GM12891 (cell line): ENCODE measurements at places on chromosomes 1 and 21.

DNA sequence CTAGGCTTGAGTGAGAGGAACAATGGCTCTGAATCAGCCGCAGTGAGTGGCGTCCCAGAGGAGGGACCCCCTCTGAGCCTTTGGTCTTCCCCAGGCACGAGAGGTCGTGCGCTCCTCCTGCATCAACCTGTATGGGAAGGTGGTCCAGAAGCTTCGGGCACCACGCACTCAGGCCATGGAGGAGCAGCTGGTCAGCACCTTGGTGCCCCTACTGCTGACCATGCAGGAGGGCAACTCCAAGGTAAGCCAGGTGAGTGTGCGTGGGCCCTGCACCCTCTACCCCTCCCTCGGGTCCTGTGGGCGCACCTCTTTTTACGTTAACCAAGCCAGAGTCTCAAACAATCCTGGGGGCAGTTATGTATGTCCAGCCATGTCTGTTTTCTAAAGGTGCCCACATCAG is 13.7 kb upstream of the TTC4 start:
- DNase-seq, result no peak

GRCh38 chr1:197268012-197268411 is at the start of gene CRB1:
Gene CRB1 (plus strand): TSS chr1:197268252. CDS start chr1:197268413, 161 bp downstream.
- DNase-seq, result no peak

GRCh38 chr1:153072806-153073726 is 1.7 kb upstream of the SPRR2B start:
- DNase-seq, result no peak

- no peak for DNase-seq
These were observed 21.6 kb upstream of the PLEKHM2 start for GRCh38 chr1:15662477-15662876.

- no peak for DNase-seq
These were observed 48.6 kb downstream of the GNG12 start for GRCh38 chr1:67784545-67785186.

- no peak for DNase-seq
These were observed 55.3 kb downstream of the SEC16B start for GRCh38 chr1:177914603-177915002.

GRCh38 chr1:91883470-91883869 is 2.5 kb downstream of the TGFBR3 start:
- no peak for DNase-seq

DNA sequence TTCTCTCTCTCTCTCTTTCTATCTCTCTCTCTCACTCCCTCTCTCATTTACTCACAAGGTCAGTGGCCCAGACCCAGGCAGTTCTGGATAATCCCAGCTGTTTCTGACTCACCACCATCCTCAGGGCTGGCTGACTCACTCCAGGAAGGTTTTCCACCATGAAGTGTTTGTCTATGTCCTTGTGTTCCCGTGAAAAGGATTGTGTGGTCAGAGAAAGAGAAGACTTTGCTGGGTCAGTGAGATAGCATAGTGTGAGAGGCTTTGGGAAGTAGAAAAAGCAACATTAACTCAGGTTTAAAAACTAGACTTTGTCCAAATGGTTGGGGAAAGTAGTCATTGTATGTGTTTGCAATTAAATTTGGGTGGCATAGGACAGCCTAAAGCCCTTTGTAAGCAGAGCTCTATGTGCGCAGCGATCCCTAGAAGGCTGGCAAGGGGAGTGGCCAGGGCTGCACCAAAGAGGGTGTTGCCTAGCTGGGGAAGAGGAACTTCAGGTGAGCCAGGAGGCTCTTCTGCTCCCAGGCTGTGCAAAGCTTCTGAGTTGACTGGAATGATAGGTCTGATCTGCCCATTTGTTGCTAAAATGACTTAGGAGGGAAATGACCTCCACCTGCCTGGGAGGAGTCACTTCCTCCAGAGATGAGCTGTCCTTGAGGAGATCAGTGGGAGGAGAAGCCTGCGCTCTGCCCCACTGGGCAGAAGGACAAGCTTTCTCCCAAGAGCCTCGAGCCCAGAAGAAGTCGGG is 4.9 kb upstream of the CAPN2 start:
- no peak for DNase-seq

- DNase-seq, result no peak
These were observed 26.8 kb upstream of the CLSTN1 start for GRCh38 chr1:9850442-9851162.

DNA sequence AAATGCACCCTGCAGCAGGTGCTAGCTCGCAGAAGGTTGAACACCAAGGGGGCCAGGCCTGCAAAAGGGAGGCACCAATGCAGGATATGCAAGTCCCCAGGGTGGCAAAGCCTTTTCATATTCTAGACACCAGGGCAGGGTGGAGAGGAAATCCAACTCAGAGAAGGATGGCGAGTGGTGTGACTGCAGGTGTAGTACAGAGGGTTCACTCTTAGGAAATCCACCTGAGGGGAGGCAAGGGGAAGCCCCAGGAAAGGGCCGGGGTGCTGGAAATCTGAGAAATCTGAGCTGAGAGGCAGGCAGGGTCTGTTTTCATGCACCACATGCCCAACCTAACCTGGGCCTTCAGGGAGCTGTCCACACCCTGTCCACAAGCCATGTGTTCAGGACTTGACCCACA is 163.2 kb upstream of the CTTNBP2NL start:
- no peak for DNase-seq

DNA sequence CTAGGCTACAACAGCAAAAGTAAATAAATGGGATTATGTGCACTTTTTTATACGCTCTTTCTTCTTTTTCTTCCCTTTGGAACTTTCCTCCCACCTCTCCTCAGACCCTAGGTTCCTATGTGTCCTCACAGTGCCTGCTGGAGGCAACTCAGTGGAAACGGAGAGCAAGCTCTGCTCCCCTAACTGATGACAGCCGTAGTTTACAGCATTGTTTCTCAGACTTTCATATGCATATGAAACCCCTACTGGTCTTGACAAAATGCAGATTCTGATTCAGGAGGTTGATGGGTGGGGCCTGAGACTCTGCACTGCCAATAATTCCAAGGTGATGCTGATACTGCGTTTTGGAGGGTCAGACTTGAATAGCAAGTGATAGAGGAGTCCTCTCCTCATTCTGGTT is 34.3 kb upstream of the HMCN1 start:
- no peak for DNase-seq

DNA sequence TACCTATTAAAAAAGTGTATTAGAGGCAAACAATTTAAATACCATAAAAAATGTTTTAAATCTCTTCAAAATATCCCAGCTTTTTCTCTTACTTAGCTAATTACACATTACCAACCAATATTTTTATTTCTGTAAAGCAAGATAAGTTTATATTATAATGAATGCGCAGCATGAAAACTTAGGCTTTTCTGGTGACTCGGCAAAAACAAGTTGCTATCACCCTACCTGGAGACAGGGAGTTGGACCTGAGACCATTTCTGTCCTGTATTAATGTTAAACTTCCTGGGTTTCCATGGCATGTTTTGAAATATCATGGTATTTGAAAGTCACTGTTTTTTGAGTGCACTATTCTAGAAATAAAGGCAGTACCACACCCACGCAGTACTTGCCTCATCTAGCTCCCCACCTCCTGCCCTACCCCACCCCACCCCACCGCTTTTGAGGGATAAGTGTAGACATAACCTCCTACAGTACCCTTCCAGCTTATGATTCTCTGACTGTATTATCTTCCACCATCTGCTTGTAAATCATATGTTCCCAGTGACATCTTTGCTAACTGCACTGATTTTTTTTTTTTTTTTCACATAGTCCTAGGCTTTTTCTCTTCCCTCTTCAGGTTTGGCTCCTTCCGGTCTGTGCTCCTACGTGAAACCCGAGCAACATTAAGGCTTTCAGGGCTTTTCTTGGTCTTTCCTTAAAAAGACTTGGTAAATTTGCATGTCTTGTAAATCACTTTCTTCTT is 77.5 kb downstream of the PHTF1 start:
- DNase-seq, result no peak

GRCh38 chr1:38028671-38029070 is 16.1 kb downstream of the UTP11 start:
- DNase-seq, result no peak

DNA sequence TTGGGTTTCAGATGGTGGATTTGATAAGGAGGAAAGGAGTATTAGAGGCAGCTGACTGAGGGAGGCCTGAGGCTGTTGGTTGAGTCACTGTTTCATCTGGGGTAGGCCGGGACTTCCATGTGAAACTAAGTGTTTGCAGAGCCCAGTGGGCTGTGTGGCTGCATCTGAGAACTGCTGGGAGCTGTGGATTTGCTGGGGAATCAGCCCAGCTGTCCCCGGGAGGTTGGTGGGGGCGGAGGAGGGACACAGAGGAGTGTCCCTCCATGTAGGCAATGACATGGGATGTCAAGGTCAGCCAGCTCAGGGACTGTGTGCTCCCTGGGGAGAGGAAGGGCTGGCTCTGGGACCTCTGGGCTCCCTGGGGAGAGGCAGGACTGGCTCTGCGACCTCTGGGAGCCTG is 36.4 kb downstream of the SLC2A7 start:
- DNase-seq, result no peak

DNA sequence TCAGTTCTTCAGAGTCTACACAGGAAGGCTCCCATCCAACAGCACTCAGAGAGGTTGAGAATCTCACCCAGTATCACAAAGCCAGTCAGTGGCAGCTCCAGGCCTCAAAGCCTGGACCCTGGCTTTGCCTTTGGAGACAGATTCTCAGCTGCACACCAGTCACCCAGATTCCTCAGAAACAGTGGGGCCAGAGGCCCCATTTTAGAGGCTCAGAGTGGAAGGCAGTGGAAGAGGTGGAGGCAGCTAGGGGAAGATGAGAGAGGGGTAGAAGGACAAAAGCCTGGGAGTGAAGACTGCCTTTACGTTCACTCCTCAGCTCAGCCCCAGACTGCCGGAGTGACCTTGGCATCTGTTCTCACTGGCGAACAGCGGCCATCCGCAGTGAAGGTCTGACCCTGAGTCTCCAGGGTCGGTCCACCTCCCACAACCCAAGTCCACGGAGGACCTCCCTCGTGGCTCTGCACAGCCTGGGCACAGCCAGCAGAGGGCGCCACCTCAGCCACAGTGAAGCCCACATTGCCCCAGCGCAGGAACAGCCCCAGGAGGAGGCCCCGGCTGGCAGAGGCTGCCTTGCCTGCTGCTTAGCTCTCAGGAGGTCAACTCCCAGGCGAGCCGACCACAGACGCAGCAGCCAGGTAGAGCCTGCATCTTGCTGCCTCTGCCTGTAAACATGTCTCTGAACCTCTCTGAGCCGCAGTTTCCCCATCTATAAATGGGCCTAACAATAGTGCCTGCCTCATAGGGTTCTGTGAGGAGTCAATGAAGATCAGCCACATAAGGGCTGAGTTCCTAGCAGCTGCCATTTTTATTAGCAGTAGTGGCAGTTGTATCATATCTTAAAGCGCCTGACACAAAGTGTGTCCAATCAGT is 5.9 kb upstream of the FNDC5 start:
- peak; percentile 75 for DNase-seq

- no peak for DNase-seq
These were observed 69.2 kb downstream of the TBX15 start for GRCh38 chr1:118918940-118919259.

DNA sequence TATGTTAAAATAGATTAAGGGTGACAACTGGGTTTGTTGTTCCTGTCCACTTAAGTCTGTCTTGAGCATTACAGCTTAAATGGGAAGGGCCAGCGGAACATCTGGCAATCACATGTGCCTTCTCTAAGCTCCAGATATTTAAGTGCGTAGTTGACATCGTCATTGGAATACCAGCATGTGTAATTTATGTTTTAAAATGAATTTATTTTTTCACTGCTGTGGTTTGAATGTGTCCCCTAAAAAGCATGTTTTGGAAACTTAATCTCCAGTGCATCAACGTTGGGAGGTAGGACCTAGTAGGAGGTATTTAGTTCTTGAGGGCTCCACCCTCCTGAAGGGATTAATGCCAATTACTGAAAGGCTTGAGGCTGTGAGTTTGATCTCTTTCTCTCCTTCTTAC is 13.4 kb downstream of the ZCCHC17 start:
- no peak for DNase-seq

DNA sequence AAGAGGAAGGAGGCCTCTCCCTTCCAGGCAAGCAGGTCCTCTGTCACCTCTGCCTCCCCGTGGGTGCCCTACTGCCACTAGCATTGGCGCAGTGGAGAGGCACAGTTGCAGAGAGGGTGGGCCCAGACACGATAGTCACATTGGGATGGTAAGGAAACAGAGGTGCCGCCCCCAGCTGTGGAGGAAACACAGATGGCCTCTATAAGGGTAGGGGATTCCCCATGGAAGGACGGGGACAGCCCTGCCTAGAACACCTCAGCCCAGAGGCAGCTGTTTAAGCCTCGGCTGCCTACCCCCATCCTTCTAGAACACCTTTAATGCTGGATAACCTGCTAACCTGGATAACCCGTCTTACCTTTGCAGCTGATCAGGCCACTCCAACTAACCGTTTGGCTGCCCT is 65.7 kb upstream of the CNTN2 start:
- no peak for DNase-seq

DNA sequence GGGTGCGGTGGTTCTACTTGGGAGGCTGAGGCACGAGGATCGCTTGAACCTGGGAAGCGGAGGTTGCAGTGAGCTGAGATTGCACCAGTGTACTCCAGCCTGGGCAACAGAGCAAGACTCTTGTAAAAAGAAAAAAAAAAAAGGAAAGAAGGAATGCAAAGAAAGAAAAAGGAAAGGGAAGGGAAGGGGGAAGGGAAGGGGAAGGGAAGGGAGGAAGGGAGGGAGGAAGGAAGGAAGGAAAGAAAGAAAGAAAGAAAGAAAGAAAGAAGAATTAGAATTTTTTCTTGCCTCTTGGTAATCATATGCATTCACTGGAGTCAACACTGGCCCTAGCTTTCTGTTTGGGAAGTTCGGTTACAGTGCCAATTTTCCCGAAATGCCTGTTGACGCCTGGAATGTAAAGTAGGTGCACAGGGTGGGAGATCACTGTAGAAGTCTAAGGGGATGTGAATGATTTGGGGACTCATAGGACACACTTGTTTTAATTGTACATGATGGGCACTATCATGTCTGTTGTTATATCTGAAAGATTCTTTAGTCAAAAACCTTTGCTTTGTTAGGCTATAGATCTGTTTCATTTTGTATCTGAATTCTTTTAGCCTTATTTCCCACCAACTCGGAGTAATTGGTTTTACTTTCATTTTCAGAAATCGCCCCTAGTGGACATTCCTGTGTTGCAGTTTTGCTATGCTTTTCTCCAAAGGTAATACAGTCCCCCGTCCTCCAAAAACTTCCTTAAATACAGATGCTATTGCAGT is 59.8 kb upstream of the MORC3 start:
- peak; percentile 44 for DNase-seq

DNA sequence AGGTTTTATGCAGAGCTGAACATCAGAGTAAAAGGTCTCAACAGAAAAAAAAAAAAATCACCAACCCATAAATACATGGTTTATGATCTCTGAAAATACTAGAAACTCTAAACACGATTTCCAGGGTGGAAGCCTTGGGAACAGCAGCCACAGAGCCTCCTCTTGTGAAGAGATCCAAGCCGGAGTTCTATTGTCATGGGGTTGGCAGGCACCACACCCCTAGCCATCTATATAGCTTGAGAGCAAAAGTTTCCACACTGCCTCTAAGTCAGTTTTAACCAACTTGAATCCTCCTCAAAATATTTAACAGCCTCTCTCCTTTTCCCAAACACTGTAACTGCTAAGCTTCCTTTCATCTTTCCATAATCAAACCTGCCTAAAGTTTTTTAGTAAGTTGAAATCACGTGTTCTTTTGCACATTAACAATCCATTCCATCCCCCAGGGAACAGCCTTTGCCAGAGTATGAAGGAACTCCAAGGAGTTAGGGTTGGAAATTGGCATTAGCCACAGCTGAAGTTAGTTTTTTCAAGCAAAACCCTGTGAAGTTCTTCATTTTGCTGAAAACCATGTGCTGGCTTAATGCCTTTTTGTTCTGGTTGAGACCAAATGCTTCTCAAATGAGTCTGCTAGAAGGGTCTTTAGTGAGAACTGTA is 13.8 kb upstream of the SEC16B start:
- no peak for DNase-seq
